ENCODE measurements at places on chromosomes 6 and 20.

GRCh38 chr6:169884158-169884557 lies 132.7 kb downstream of the ERMARD start:
- DNase-seq: no peak

GRCh38 chr6:133985970-133986369 lies 32.9 kb downstream of the TBPL1 start:
- DNase-seq: no peak

GRCh38 chr6:102853249-102853955 lies 1459.9 kb downstream of the GRIK2 start:
- no peak for DNase-seq

GRCh38 chr6:95127261-95127660 lies 450.1 kb upstream of the MANEA start:
- DNase-seq: no peak

- DNase-seq: no peak
These were observed 600 bp downstream of the XPO5 start for GRCh38 chr6:43575105-43575771.

DNA sequence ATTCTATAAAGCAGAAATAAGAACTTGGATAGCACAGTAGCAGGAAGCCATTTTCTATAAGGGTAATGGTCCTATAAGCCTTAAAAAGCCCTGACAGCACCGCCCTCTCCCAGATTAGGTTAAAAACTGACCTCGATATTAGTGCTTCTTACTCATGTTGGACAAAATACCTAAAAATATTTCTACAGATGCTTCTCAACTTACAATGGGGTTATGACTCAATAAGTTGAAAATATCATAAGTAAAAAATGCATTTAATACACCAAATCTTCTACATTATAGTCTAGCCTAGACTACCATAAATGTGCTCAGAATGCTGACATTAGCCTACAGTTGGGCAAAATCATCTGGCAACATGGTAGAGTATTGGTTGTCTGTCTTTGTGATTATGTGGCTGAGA lies 70.3 kb downstream of the SESN1 start:
- no peak for DNase-seq

DNA sequence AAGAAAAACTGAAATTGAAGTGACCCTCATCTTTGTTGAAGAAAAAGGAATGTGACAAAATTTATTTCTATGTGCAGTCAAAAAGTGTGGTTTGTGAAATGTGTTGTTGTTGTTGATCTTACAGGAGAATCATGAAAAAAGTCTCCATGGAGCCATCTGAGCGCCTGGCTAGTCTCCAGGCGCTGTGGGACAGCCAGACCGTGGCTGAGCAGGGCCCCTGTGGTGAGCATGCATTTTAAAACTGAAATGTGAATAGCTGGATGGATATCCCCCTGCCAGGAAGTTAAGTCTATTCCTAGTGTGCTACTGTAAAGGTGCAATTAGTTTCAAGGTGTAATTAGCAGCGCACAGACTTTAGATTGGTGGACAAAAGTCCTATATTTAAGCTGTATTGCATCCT lies 170.6 kb downstream of the CARMIL1 start:
- DNase-seq: no peak

DNA sequence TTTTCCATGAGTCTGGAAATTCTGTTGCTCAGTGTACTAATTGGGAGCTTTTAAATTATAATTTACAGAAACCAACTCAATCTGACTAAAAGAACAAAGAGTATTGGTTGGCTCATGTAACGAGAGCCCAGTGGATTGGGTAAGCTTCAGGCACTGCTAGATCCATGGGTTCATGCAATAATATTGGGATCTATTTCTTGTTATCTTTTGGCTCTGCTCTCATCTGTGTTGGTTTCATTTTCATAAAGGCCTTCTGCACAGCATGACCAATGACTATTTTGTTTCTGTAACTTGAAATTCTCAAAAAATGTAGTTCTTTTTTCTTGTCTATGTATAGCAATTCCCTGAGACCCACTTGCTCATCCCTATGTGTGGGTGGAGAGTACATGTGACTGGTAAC lies 12.0 kb downstream of the SLC2A10 start:
- DNase-seq: no peak

All from effector memory CD8-positive, alpha-beta T cell (primary cell).